AG20443 (cell line): ENCODE measurements at places on chromosomes 11 and 22.

DNA sequence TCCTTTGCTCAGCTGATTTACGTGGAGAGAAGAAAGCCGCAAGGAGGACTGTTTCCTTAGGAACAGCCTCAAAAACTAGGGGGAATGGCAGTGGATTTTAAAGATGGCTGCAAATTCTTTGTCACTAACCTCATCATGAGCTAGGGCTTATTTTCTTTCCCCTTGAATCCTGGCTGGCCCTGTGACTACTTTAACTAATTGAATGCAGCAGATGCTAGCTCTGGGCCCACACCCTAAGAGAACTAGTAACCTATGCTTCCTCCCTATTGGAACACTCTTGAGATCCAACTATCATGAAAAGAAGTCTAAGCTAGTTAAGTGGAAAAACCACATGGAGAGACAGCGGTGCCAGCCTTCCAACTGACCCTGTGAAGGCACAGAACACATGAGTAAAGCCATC is 421.3 kb upstream of the NARS2 start:
- no peak for DNase-seq

DNA sequence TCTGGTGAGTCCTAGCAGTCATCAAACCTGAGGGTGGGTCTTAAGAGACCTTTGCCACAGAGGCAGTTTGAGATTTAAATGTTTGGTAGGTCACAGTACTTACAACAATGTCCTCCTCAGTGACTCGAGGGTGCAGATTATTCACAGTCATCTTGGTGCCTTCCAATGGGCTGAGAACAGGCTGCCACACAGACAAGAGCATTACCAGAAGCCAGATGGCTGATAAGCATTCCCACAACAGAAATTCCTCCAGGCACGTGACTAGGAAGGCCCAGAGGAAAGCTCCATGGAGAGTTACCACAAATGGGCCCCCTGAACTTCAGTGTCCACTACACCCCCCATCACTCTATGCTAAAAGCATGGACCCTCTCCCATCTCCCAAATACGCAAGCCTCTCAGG is 19.2 kb downstream of the POLDIP3 start:
- DNase-seq: no peak

DNA sequence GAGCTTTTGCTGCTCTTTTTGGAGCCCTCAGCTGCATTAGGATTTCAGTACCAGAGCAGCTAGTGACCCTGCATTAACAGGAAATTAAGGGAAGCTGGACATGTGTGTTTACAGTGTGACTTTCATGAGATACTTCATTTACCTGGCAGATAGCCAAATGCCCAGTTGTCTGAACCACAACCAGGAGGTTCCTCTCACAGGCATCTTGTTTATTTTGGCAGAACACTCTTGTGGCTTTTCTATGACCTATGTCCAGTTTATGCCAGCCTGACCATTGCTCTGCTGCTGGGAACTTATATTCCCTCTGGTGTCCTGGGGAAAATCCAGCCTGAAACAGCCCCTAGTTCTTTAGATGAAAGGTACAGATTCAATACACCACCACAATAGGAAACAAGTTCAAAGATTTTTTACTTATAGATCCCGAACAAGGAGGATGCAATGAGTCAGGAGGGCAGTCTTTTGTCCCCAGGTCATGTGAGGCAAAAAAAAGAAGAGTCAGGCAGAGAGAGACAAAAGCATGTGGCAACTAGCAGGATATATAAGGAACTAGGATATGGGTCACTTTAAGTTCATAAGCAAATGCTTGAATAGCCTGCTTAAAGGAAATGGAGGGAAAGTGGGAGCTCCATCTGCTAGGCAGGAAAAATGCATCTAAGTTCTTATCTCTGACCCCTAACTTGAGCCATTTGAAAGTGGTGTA is 379.3 kb downstream of the INSC start:
- DNase-seq: no peak

DNA sequence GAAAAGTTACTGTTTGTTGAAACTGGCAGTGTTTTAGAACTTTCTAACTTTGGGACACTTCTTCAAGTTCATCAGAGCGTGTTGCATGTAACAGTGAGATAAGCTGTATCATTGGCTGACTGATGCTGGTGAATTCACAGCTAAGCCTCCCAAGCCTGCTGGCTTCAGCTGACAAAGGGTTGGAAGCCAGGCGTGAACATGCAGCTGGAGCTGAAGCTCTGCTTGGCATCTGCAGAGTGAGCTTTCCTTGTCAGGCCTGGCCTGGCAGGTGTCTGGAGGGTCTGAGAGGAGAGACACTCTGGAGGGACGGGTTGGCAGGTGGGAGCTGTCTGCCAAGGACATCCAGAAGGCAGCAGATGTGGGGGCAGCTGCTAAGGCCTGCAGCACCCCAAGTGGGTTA is 1.5 kb downstream of the AMPD3 start:
- DNase-seq: no peak

GRCh38 chr11:57539342-57539741 is 1.9 kb downstream of the SMTNL1 start:
- no peak for DNase-seq

DNA sequence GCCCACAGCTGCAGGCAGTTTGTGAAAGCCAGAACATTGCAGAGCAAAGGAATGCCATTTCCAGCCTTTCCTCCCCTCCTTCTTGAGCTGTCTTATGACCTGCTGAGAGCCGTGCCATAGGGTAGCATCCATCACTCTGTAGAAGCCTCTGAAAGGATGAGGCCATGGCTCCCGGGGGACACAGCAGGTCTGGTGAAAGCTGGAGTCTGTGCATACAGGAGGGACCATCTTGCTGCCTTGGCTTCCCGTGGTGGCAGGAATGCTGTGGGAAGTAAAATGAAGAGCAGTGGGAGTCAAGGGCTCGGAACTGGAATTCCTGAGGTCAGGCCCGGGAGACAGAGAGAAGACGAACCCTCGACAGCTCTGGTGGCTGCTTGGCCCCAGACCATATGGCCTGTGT is 30.9 kb downstream of the ANO1 start:
- DNase-seq: peak; percentile 30

DNA sequence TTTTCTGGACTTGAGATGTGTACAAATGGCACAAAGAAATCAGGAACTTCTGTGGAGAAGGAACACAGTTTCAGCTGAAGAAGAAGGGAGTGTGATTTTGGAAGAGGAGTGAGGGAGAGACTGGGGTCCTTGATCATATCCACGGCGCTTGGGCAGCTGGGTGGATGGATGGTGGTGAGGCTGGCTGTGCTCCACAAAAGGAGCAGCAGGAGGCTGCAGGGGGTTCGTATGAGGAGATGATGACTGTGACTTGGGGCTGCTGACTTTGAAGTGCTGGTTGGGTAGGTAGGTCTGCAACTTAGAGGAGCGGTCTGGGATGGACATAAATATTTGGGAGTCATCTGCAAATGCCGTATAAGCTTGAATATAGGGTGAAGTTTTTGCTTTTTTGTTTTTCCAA is 1.3 kb upstream of the DCHS1 start:
- DNase-seq: no peak

DNA sequence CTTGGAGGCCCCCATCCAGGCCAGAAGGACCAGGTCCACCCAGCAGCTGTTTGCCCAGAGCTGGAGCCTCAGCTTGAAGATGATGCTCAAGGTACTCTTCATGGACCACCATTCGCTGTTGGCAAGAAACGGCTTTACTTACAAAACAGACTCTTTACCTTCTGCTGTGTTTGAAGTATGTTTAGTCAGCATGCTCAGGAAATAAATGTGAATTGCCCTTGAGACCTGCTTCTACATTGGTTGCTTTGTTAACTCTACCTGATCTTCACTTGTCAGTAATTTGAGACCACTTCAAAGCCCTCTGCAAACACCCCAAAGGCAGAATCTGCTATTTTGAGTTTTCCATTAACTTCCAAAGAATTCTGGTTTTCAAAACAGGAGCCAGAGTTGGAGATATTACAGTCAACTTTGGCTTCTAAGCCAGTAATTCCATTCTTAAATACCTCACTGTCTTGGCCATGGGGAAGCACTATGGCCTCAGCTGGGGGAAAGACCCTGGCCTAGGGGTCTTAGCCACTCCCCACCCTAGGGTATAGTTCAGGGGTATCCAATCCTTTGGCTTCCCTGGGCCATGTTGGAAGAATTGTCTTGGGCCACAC is 2.7 kb downstream of the UQCR10 start:
- DNase-seq: no peak

DNA sequence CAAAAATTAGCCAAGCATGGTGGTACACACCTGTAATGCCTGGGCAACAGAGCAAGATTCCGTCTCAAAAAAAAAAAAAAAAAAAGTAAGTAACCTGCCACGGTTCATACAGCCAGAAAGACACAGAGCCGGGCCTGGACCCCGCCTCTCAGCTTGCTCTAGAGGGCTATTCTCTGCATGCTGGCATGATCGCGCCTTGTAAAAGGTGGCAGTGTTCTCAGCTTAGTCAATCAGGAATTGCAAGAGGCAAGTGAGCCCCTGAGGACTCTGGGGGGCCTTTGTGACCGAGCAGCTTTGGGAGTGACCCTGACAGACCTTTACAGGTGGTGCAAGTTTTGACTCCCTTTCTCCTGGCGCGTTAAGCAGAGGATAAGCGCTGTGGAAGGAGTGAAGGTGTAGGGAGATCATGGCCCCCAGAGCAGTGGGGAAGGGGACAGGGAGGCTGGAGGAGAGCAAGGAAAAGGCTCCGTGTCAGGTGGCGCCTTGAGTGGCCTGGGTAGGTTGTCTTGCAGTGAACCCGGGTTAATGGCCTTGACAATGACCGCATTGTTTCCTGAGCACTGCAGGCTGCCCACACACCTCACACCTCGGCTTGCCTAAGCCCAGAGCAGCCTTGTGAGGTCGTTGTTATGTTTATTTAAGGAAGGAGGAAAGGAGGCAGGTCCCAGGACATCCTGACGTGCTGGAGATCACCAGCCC is 48.9 kb downstream of the CDPF1 start:
- no peak for DNase-seq

- DNase-seq: no peak
Measured at GRCh38 chr11:27603376-27603990, 96.8 kb downstream of the BDNF start.

DNA sequence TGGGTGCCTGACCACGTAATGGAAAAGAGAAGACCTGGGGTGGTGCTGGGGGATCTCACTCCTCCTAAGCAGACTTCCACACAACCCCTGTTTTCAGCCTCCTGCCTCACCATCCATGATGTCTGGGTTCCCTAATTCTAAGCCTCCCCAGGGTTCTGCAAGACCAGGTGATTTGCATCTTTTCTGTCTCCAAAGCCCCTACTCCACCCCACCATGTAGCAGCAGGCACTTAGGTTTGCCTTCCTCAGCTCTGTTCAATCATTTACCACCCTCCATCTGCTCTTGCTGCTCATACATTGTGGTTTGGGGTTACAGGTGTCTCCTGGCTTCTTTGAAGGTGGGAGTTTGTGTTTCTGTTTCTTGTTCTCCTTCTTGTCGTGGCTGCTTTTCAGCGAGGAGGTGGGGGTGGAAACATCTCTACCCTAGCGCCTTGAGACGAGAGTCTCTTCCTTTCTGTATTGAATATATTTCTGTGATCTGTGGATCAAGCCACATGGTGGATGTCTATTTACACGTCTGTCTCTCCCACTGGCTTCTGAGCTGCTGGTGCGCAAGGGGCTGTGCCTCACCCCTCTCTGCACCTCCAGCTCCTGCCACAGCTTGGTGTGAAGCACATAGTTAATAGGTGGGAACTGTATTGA is 6.6 kb upstream of the SSTR3 start:
- no peak for DNase-seq
